CD8-positive, alpha-beta memory T cell (primary cell): ENCODE measurements at places on chromosomes 5 and 9. TPM values are rescaled to one million over a fixed set of nuclear protein-coding genes. Genes with fewer than 3 reads are reported as not detected.

The OTULINL gene
- 19.6 TPM for total RNA-seq

DNA sequence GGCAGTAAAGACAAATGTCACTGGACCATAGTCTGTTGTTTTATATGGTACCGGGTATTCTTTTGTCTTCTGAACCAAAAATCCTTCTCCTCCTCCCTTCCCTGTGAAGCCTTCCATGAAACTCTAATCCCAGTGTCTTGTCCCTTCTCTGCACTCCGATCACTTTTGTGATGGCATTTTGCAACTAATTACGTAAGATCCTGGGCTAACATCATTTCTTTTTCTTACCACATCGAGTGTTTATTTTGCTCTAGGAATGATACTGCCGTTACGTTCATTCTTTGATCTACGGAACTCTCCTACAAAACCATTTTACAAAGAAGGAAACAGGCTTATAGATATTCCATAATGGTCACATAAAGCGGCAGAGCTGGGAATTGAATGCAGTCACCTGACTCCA lies 33.7 kb downstream of the SNX18 start:
- no peak for DNase-seq
- no peak overlapping the region for H3K4me3 ChIP-seq
- no peaks in the 10 kb centered on the region for H3K4me1 ChIP-seq
- no peak overlapping the region for H3K27ac ChIP-seq

The TOR1B gene
- 24.6 TPM for total RNA-seq

- H3K4me1 ChIP-seq = no peaks in the 10 kb centered on the region
- H3K36me3 ChIP-seq = no peaks in the 10 kb centered on the region
- H3K27me3 ChIP-seq = no peaks in the 10 kb centered on the region
- no peak for DNase-seq
- H3K4me3 ChIP-seq = no peak overlapping the region
- no peak overlapping the region for H3K27ac ChIP-seq
Measured at GRCh38 chr5:145666591-145666990, 168.6 kb downstream of the PRELID2 start.

The SAPCD2 gene
- total RNA-seq = 12.7 TPM
